Esophagus squamous epithelium (tissue), 5 donors: ENCODE measurements at places on chromosomes 12 and 14.

GRCh38 chr12:88248606-88249005 is 106.5 kb downstream of the TMTC3 start:
- DNase-seq, result no peak

- no peak for DNase-seq
These were observed 449.5 kb downstream of the BCAT1 start for GRCh38 chr12:24499151-24500146.

- no peak for DNase-seq
These were observed 26.2 kb upstream of the PPM1A start for GRCh38 chr14:60222820-60223219.

DNA sequence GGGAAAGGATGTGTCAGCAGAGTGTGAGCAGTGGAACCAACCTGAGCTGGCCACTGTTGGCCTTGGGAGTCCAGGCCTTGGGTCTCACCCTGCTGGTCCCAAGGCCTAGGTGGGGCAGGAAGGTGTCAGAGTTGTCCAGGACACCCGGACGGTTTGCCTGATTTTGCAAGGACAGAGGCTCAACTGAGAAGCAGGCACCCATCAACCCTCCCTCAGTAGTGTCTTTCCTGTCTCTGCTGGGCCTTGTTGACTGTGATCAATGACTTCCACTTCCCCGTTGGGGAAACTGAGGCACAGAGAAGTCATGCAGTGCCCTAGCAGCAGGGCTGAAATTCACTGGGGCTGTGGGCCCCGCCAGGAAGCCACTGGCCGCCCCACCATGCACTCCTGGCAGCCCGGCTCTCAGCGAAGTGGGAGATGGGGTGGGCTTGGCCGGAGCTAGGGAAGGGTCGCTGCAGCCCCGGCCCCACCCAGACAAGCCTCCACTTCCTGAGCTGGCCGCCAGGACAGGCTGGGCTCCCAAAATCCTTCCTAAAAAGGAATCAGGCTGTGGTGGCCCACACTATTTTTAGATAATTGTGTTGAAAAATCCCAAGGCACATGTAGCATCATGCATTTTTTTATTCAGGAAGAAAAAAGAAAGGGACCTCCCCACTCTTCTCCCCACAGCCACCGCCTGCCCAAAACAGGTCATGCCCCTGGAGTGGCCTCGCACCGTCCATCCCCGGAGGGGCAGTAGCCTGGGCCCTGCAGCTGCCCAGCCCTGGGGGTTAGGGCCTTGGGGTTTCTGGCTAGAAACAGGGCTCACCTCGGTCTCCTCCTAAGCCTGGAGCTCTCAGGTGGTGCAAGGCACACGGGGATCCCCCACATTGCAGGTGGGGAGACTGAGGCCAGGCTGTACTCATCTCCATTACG is 127.4 kb downstream of the CALM1 start:
- no peak for DNase-seq
